ENCODE measurements at places on chromosomes 12 and 14.

DNA sequence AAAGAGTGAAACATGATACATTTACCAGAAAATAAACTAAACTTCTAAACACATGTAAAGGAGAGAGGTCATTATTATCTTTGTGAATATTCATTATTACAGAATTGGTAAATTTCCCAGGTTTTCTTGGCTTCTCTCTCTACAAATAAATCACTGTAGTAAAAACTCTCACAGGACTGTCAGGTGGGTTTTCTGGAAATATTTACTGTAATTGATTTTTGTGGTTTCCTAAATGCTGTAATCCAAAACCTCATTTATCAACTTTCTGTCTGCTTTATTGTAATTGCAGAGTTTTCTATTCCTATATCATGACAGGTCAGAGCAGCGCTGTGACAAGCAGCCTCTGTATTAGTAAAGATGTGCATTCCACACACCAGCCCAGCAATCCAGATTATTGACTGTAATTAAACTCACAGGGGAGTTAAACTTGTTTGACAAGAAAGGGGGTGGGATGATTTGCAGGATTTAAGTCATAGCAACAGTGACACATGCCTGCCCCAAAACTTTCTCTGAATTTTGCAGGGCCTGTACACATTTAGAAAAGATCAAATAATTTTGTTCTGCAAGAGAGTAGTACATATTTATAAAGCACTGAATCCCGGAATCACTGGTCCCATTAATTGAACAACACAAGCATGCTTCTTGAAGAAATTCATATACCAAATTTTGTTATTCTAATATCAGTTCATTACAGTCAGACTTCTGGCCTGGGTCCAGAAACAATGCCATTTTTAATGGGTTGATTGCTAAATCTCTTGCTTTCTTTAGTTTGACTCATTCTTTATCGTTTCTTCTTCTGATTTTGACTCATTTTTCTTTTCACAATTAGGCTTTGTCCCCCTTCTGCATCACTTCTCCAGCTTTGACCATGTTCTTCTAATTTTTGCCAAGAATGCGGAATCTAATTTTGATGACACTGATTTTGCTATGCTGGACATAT, 42.2 kb downstream of the PTPRO start:
- DNase-seq, result no peak

GRCh38 chr14:74257078-74257940, 18.1 kb downstream of the VSX2 start:
- no peak for DNase-seq

- no peak for DNase-seq
Observed at GRCh38 chr14:104289507-104289906, 151.1 kb downstream of the KIF26A start.

DNA sequence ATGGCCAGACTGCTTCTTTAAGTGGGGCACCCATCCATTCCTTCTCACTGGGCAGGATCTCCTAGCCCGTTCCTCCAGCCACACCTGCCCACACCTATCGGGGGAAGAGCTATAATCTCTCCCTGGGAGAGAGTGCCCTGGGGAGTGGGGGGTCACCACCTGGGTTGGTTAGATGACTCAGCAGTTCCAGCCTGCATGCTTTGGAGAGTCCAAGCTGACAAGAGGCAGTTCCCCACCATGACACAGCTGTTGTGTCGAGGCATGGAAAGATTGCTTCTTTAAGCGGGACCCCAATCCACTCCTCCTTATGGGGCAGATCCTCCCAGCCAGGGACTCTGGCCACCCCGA, 52.6 kb upstream of the PPFIA2 start:
- DNase-seq, result no peak

All from NCI-H226 (cell line).